ENCODE measurements at places on chromosomes 12 and 14. TPM values are rescaled to one million over a fixed set of nuclear protein-coding genes. Genes with fewer than 3 reads are reported as not detected.

NUP37 gene
- total RNA-seq: 129 TPM

- H3K4me1 ChIP-seq: peaks cover 24% of the 10 kb centered on the region
- DNase-seq: no peak
- H3K4me3 ChIP-seq: no peak overlapping the region
- peaks cover 2% of the 10 kb centered on the region for H3K36me3 ChIP-seq
- H3K27ac ChIP-seq: no peak overlapping the region
Observed at GRCh38 chr14:65422088-65422834, 9.7 kb downstream of the FUT8 start.

DNA sequence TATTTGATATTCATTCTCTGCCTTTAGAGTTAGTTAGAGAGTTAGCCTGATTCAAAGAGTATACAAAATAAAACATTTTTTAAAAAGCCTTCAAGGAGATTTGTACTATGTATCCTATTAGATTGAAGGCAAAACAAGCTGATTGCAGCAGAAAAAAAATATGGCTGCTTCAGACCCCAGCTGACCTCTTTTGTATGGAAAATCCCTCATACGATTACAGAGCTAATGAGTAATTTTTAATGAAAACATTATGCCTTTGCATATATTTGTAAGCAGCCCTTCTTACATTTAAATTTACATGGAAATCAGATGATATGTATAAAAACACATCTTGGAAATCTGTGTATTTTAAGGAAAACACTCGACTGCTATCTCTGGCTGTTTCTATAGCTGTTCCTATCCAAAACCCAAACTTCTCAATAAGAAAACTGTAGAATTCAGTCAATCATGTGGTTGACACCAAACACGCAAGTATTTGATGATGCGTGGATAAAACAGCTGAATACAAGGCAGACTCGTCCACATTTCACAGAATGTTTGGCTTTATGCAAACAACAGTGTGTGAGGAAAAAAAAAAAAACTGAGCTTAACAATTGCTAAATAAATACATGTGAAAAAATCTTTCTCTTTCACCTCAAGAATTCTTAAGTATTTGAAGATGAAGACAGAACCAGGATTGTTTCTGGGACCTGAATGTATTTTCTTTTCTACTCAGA, 275.3 kb downstream of the EGLN3 start:
- H3K36me3 ChIP-seq: no peaks in the 10 kb centered on the region
- H3K27ac ChIP-seq: no peak overlapping the region
- H3K27me3 ChIP-seq: peaks cover 7% of the 10 kb centered on the region
- H3K4me1 ChIP-seq: no peaks in the 10 kb centered on the region
- H3K4me3 ChIP-seq: no peak overlapping the region

GRCh38 chr14:98914942-98915341, 357.1 kb downstream of the BCL11B start:
- no peak overlapping the region for H3K4me3 ChIP-seq
- no peak for DNase-seq
- H3K4me1 ChIP-seq: peaks cover 22% of the 10 kb centered on the region

CYP27B1 gene
- total RNA-seq: 11.1 TPM

LRRC10 gene
- not detected for total RNA-seq

DNA sequence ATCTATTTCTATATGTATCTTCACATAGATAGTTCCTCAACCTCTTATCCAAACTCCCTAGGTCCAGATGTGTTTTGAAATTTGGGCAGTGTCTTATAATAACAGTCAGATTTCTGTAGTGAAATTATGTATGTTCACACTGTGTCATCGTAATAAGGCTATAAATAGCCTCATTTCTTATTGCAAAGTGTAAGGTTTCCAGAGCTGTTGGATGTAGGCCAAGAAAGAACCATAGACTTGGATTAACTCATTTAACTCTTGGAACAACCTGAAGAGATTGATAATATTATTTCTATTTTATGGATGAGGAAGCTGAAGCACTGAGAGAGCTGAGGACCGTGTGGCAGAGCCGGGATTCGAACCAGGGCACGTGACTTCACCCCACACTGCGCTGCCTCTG, 49.0 kb upstream of the PIWIL1 start:
- H3K27ac ChIP-seq: no peak overlapping the region
- H3K36me3 ChIP-seq: peaks cover 5% of the 10 kb centered on the region
- H3K4me3 ChIP-seq: no peak overlapping the region
- DNase-seq: no peak
- H3K27me3 ChIP-seq: peaks cover 8% of the 10 kb centered on the region

GRCh38 chr14:31229638-31230572, 22.3 kb upstream of the HECTD1 start:
- H3K4me3 ChIP-seq: no peak overlapping the region
- H3K4me1 ChIP-seq: peaks cover 5% of the 10 kb centered on the region
- no peak for DNase-seq
- H3K27ac ChIP-seq: no peak overlapping the region
- H3K36me3 ChIP-seq: no peaks in the 10 kb centered on the region
- no peaks in the 10 kb centered on the region for H3K27me3 ChIP-seq

PDZRN4 gene
- not detected for total RNA-seq

GRCh38 chr12:32039917-32040575, 66.6 kb upstream of the BICD1 start:
- H3K27ac ChIP-seq: no peak overlapping the region
- no peak for DNase-seq
- H3K36me3 ChIP-seq: peaks cover 9% of the 10 kb centered on the region

DNA sequence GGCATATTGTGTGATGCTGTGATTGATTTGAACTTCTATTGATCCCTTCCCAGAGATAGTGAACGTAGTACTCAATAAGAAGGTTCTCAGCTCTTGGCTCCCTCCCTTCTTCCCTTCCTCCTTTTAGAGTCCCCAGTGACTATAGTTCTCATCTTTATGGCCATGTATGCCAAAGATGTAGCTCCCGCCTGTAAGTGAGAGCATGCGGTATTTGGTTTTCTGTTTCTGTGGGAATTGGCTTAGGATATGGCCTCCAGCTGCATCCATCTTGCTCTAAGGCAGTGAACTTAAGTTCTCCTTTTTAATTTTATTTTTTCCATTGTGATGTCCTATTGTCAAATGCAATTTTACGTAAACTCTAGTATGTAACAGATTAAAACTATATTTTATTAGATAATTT, 109.5 kb downstream of the AEBP2 start:
- no peak overlapping the region for H3K4me3 ChIP-seq
- H3K4me1 ChIP-seq: peaks cover 24% of the 10 kb centered on the region
- no peaks in the 10 kb centered on the region for H3K36me3 ChIP-seq
- no peaks in the 10 kb centered on the region for H3K27me3 ChIP-seq

GRCh38 chr12:132249689-132250478, 79.5 kb downstream of the GALNT9 start:
- no peak for DNase-seq
- no peaks in the 10 kb centered on the region for H3K27me3 ChIP-seq
- H3K36me3 ChIP-seq: no peaks in the 10 kb centered on the region
- no peaks in the 10 kb centered on the region for H3K4me1 ChIP-seq

DNA sequence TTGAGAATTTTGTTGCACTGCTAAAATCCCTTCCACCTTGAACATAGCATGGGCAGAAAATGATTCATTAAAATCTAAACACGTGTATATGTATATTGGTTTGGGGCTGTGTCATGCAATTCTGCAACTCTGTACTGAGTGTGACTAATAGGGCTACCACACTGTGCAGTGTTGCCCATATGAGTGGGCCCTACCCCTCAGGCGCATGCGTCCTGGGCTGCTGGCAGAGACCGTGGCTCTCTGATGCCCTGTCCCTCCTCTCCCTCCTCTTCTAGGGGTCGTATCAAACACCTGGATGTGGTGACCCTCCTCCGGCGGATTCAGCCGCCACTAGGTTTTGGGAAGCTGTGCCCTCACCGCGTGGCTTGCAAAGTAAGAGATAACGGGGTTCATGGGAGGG, 128.4 kb upstream of the FKBP4 start:
- H3K36me3 ChIP-seq: no peaks in the 10 kb centered on the region
- H3K4me1 ChIP-seq: no peaks in the 10 kb centered on the region
- no peak overlapping the region for H3K27ac ChIP-seq
- no peak overlapping the region for H3K4me3 ChIP-seq
- no peaks in the 10 kb centered on the region for H3K27me3 ChIP-seq

- H3K27me3 ChIP-seq: no peaks in the 10 kb centered on the region
- H3K27ac ChIP-seq: no peak overlapping the region
- no peak overlapping the region for H3K4me3 ChIP-seq
- no peaks in the 10 kb centered on the region for H3K4me1 ChIP-seq
- DNase-seq: no peak
Observed at GRCh38 chr14:51498411-51499227, 153.1 kb upstream of the FRMD6 start.

DNA sequence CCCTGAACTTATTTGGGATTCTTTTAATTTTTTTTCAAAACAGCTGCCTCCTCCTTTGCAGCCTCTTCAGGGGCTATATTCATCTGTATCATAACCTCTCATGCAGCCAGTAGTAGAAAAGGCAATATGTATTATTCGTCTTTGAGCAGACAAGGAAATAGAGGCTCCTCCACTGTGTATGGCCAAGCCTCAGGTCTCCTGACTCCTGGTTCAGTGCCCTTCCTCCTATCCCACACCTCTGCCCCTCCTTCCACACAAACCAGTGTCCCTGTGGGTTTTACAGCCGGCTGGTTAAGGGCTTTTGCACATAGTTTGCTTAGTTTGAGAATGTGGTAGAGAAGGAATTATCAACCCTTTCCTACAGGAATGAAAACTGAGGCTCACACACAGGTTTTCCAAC, 8.8 kb upstream of the ACVRL1 start:
- H3K27me3 ChIP-seq: no peaks in the 10 kb centered on the region
- no peak overlapping the region for H3K27ac ChIP-seq
- no peak overlapping the region for H3K4me3 ChIP-seq
- no peaks in the 10 kb centered on the region for H3K36me3 ChIP-seq

CFAP54 gene
- total RNA-seq: 0.67 TPM

DNA sequence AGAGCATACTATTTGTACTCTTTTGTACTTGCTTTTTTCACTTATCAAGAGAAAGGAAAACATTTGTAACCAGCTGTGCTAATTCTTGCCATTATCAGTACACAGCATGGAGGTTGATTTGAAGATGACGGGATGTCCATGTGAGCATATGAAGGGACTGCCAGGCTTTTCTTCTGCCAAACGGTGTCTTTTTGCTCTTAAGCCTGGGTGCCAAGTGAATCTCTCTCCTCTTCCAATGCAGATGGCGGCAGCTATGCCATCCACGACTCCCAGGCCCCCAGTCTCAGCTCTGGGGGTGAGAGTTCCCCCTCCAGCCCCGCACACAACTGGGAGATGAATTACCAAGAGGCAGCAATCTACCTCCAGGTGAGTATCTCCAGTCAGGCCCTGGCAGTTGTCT, 38.9 kb downstream of the TPCN1 start:
- H3K27ac ChIP-seq: no peak overlapping the region
- peaks cover 61% of the 10 kb centered on the region for H3K4me1 ChIP-seq
- no peaks in the 10 kb centered on the region for H3K27me3 ChIP-seq
- peaks cover 6% of the 10 kb centered on the region for H3K36me3 ChIP-seq
- DNase-seq: no peak

KRT72 gene
- total RNA-seq: 0.31 TPM

DNA sequence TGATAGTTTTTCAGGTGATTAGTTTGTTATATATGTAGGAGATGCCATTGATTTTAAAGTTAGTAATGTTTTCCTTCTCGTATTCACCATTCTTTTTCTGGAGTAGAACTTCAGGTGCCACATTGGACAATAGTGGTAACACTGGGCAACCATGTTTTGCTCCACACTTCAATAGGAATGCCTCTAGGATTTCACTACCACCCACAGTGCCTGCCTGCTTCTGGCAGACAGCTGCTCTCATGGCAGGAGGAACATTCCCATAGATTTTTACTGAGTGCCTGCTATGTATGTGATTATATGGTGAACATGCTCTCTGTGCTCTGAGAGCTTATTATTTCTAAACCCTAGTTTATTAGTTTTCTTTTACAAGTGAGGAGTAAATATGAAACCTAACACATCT, 53.7 kb downstream of the GCH1 start:
- peaks cover under 1% of the 10 kb centered on the region for H3K4me1 ChIP-seq
- H3K36me3 ChIP-seq: no peaks in the 10 kb centered on the region
- H3K27me3 ChIP-seq: no peaks in the 10 kb centered on the region
- H3K4me3 ChIP-seq: no peak overlapping the region
- H3K27ac ChIP-seq: no peak overlapping the region

GRCh38 chr12:105658389-105658788, 327.9 kb downstream of the C12orf75 start:
- H3K36me3 ChIP-seq: no peaks in the 10 kb centered on the region
- H3K27me3 ChIP-seq: no peaks in the 10 kb centered on the region
- no peak overlapping the region for H3K27ac ChIP-seq
- H3K4me1 ChIP-seq: no peaks in the 10 kb centered on the region
- H3K4me3 ChIP-seq: no peak overlapping the region
- no peak for DNase-seq

DNA sequence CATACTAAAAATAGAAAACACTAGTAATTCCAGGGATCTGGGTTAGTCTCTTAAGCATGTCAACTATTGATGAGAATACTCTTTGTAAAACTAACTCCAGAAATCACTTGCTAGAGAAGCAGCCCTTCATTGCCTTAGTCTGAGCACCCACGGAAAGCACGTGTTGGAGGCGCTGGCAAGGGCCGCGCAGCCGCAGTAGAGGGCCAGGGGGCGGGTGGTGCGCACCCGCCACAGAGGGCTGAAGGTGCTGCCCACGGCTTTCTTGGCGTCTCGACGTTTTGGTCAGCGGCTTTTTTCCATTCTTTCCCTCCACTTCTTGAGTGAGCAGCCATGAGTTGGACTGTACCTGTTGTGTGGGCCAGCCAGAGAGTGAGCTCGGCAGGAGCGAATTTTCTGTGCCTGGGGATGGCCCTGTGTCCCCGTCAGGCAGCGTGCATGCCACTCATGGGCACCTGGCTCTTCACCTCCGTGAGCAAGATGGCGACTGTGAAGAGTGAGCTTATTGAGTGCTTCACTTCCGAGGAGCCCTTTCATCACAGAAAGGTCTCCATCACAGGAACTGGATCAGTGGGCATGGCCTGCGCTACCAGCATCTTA, 68.4 kb upstream of the PPM1H start:
- no peaks in the 10 kb centered on the region for H3K4me1 ChIP-seq
- DNase-seq: no peak
- H3K27me3 ChIP-seq: no peaks in the 10 kb centered on the region
- H3K4me3 ChIP-seq: no peak overlapping the region
- H3K36me3 ChIP-seq: no peaks in the 10 kb centered on the region

- no peak overlapping the region for H3K4me3 ChIP-seq
- H3K27me3 ChIP-seq: no peaks in the 10 kb centered on the region
- DNase-seq: no peak
Observed at GRCh38 chr14:104357689-104358527, 219.5 kb downstream of the KIF26A start.

- H3K36me3 ChIP-seq: no peaks in the 10 kb centered on the region
- H3K4me1 ChIP-seq: peaks cover 6% of the 10 kb centered on the region
- H3K27me3 ChIP-seq: no peaks in the 10 kb centered on the region
- no peak overlapping the region for H3K4me3 ChIP-seq
Observed at GRCh38 chr12:95178136-95178535, 39.1 kb downstream of the FGD6 start.

- no peak overlapping the region for H3K27ac ChIP-seq
- H3K36me3 ChIP-seq: no peaks in the 10 kb centered on the region
- DNase-seq: no peak
- H3K4me3 ChIP-seq: no peak overlapping the region
- no peaks in the 10 kb centered on the region for H3K4me1 ChIP-seq
Observed at GRCh38 chr14:104510794-104511611, 68.6 kb upstream of the C14orf180 start.

ORAI1 gene
- 39.3 TPM for total RNA-seq
